ENCODE measurements at places on chromosomes 4 and X.

- no peak for DNase-seq
These were observed 58.7 kb downstream of the MAMLD1 start for GRCh38 chrX:150421816-150422215.

DNA sequence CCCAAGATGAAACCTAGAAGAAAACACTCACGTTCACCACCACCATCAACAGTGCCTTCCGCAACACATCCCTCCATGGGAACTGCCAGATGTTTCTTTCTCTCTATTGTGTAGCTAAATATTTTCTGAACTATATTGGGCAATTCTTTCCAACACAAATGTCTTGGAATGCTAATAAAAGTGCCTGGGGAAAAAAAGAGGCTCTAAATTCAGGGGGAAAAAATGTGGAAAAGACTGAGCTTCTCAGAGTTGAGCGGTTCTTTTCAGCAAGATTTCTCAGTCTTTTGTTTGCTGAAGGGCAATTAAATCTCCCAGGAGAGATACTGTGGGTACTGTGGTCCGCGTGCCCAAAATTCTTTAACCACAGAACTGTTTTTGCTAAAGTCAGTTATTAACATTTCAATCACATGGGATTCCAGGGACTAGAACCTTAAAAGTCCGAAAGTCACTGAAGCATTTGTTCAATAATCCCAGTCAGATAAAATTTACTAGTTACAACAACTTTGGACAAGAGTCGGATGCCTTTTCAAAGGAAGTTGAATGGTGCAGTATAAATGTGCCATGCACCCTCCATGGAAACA, 51.9 kb upstream of the DHRSX start:
- no peak for DNase-seq

GRCh38 chr4:170691168-170691567, 601.4 kb upstream of the AADAT start:
- DNase-seq = no peak

DNA sequence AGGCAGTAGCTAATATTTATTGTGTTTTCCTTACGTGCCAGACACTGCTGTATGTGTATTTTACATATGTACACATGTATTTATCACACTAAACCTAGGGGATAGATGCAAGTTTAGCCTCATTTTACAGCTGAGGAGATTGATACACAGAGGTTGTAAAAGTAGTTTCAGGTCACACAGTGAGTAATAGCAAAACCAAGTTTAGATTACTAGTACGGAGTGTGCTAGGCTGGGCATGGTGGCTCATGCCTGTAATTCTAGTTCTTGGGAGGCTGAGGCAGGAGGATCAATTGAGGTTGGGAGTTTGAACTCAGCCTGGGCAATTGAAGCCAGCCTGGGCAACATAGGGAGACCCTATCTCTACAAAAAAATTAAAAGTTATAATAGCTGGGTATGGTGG, 701.1 kb upstream of the ATOH1 start:
- DNase-seq = no peak

DNA sequence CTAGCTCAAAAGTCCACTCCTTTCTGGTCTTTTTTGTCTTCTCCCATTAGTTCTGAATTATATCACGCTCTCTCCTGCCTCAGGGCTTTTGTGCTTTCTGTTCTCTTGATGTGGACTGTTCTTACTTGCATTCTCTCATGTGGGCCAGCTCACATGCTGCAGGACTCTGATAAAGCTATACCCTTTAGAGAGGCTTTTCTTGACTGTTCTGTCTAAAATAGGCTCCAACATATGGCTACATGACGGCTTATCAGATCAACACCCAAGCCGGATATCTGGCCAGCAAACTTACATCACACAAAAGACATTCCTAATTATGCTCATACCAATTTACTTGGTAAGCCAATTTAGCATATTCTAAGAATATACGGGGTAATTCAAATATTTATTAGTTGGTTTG, 1494.5 kb downstream of the TECRL start:
- no peak for DNase-seq

- DNase-seq = no peak
These were observed 30.9 kb downstream of the SH3TC1 start for GRCh38 chr4:8230033-8230432.

- DNase-seq = no peak
These were observed 16.2 kb downstream of the SMIM31 start for GRCh38 chr4:164770010-164770724.

GRCh38 chrX:150308532-150309157, 54.5 kb upstream of the MAMLD1 start:
- DNase-seq = no peak

DNA sequence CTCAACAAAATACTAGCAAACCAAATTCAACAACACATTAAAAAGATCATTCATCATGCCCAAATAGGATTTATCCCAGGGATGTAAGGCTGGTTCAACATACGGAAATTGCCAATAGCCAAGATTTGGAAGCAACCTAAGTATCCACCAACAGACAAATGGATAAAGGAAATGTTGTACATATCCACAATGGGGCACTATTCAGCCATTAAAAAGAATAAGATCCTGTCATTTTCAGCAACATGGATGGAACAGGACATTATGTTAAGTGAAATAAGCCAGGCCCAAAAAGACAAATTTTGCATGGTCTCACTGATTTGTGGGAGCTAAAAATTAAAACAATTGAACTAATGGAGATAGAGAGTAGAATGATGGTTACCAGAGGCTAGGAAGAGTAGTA, 82.0 kb upstream of the FAM241A start:
- DNase-seq = no peak

GRCh38 chrX:54358424-54359211, 772 bp upstream of the WNK3 start:
- DNase-seq = peak; percentile 22

- no peak for DNase-seq
These were observed 109.0 kb upstream of the DDIT4L start for GRCh38 chr4:100299046-100299840.

GRCh38 chrX:118199997-118200396, 83.4 kb upstream of the KLHL13 start:
- no peak for DNase-seq

GRCh38 chr4:32455231-32455630, 1735.1 kb downstream of the PCDH7 start:
- DNase-seq = no peak

DNA sequence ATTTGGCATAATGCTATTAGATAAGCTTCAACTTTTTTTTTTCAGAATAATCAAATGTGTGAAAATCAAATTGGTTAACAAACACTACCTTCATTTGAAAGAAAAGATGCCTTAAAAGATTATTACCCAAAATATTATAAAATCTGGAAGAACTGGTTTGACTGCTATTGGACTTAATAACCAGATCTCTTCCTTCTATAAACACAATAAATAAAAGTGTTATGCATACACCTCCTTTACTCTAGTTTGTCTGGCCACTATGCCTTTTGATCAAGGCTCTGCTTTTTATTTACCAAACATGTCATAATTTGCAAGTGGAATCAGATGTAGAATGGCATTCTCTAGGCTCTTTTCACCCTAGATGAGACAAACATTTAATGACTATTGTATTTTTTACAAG, 897.3 kb upstream of the EPHA5 start:
- no peak for DNase-seq

DNA sequence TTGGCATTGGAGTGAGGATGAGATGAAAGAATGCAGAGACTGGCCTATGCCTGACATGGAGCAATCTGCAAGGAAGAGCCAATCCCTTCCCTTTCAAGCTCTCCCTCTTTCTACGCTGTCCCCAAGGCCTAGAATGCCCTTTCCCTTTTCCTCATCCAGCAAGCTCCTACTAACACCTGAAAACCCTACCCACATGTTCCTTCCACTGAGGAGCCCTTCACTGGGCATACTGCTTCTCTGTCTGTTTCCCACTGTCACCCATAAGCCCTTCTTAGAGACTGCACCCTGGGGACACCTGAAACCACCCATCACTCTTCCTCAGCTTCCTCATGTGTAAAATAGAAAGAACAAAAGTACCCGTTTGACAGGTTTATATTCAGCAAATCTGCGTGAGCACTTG, 249.6 kb upstream of the PSAPL1 start:
- peak; percentile 29 for DNase-seq

DNA sequence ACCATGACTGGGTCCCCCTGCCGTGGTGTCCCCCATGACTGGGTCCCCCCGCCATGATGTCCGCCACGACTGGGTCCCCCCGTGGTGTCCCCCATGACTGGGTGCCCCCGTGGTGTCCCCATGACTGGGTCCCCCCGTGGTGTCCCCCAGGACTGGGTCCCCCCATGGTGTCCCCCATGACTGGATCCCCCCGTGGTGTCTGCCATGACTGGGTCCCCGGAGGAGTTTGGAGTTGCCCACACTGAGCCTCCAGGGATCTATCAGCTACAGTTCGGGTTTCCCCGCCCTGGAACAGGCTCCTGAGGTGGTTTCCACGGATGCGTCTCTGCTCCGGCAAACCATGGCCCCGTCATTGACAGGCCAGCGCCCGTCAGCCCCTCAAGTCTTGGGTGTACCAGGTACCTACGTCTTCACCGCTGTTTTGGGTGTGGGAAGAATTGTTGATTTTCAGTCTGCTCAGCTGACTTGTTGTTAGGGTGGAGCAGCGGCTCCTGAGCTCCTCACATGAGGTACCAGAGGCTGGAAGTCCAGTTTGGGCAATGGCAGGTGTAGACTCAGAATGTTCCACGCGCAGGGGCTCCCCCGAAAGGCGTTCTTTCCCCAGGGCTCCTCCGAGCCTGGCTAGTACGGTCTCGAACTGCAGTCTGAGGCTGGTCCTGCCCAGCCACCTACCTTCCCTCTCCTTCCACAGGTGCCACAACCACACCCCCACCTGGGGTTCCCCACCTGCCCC, 8.3 kb upstream of the PDE6B start:
- DNase-seq = no peak

DNA sequence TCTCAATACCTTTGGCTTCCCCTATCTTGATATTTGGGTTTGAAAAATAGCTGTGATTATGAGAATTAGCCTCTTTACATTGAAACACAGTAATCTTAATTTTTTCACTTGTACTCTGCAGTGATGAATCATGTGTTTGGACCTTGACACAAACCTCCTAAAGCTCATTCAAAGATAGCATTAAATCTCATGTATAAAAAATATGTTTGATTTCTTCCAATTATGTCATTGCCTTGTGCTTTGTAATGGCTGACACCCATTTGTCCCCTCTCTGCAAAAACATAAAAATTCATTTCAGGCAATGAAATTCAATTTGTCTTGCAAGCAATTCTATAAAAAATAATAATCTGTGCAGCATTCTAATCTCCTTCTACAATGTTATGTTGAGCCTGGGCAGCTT, 422.4 kb upstream of the BOD1L1 start:
- no peak for DNase-seq

DNA sequence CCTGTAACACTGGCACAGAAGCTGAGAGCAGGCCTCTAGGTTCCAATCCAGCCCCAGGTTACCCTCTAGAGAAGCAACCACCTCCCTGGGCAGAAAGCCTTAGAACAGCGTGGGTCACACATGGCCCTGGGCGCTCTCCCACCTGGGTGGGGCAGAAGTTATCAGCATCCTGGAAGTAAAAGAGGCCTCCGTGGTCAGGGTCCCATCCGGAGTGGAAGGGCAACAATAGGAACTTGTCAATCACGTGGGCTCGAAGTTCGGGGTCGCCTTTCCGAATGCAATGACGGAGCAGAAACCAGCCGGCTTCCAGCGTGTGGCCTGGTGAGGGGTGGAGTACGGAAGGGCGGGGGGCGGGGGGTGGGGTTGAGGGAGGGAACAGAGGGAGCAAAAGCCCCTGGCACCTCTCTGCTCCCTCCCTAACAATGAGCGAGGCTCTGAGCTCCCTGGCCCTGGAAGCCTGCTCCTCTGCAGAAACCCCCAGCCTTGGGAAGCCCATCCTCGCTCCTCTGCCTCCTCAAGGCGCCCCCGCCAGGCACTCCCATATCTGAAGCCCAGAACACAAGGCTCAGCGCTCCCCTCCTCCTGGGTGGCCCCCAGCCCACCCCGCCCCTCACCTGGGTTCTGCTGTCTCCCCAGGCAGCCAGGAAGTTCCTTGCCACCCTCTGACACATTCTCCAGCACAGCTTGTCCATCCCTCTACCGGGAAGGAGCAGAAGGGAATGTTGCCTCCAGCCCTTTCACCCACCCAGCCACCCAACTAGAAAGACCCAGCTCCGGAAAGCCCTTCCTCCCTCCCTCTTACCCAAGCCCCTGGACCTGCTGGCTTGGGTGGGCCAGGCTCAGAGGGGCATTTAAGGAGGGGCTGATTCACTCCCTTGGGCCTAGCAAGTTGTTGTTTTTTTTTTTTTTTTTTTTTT, 2.8 kb downstream of the RENBP start:
- DNase-seq = no peak

GRCh38 chr4:163167333-163167626, 590 bp upstream of the NAF1 start:
- no peak for DNase-seq

DNA sequence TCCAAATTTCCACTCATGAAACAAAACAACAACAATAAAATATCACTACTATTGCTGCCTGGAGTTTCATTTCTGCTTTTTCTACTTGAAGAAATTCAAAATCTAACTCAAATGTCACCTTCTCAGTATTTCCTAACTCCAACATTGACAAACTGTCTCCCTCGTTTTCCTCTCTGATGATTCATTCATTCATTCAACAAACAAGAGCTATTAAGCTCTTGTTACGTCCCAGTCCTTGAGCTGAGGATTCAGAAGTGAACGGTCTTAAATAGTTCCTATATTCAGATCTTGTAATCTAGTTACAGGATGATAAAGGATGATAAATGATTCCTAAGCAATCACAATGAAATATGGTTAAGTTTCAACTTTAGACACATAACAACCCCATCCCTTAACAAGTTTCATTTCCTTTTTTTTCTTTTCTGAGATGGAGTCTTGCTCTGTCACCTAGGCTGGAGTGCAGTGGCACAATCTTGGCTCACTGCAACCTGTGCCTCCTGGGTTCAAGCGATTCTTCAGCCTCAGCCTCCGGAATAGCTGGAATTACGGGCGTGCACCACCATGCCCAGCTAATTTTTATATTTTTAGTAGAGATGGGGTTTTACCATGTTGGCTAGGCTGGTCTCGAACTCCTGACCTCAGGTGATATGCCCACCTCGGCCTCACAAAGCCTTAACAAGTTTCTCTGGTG, 1.7 kb downstream of the SLC9B2 start:
- DNase-seq = no peak

- peak; percentile 25 for DNase-seq
These were observed 626 bp downstream of the YTHDC1 start for GRCh38 chr4:68349279-68349648.

GRCh38 chrX:16855363-16856075, 14.6 kb downstream of the RBBP7 start:
- no peak for DNase-seq

GRCh38 chr4:144338148-144338547, 197.6 kb upstream of the GYPA start:
- no peak for DNase-seq

DNA sequence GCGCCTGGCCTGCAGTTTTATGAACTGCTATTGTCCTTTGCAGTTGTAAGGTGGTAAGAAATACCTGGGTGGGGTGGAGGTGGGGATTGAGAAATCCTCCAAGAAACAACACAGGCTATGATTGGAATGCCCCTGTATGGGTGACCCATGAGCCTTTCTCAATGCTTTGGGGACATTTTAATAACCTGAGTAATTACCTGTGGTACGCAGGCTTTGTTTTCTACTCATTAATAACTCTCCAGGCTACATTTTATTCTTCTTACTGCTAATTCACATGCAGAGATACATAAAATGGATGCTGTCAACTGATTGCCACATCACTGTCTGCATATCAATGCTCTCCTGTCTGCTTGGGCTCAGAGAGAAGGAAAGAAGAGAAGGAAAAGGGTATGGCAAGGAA, 41.8 kb downstream of the PHEX start:
- DNase-seq = no peak

GRCh38 chr4:128917781-128918180, 108.3 kb downstream of the JADE1 start:
- DNase-seq = peak; percentile 10

- DNase-seq = no peak
These were observed 62.5 kb downstream of the SPIN3 start for GRCh38 chrX:56932653-56933339.
